Stimulated activated CD4-positive, alpha-beta T cell treated with anti-CD3 and anti-CD28 coated beads, TNF-alpha, amount 100 ng/mL, for 24 hours (primary cell): ENCODE measurements at places on chromosomes 11 and 22.
A peak's percentile ranks its signal among the peaks of the same experiment; 100 is the strongest.

GRCh38 chr11:1896923-1897322, 5.2 kb upstream of the PRR33 start:
- DNase-seq = no peak

- no peak for DNase-seq
Observed at GRCh38 chr11:117670443-117670842, 126.6 kb downstream of the DSCAML1 start.

- DNase-seq = no peak
Observed at GRCh38 chr22:31354515-31354914, 8.4 kb upstream of the PATZ1 start.

DNA sequence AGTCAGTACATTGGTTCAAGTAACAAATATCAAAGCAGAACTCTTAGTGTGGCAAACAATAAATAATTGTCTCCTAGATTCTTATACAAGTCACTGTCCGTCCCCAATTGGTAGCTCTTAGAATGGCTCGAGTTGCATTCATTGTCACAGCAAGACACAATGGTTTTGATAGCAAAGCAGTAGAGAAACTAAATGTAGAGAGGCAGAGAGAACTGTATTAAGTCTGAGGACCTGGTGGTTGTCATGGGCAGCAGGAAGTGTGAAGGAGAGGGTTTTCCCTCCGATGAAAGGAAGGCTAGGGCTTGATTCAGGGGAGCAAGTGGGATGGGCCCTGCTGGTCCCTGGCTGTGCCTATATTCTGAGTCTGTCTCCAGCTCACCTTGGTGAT, 36.6 kb downstream of the RCOR2 start:
- DNase-seq = no peak

- DNase-seq = no peak
Observed at GRCh38 chr11:107184986-107185385, 166.7 kb upstream of the GUCY1A2 start.

DNA sequence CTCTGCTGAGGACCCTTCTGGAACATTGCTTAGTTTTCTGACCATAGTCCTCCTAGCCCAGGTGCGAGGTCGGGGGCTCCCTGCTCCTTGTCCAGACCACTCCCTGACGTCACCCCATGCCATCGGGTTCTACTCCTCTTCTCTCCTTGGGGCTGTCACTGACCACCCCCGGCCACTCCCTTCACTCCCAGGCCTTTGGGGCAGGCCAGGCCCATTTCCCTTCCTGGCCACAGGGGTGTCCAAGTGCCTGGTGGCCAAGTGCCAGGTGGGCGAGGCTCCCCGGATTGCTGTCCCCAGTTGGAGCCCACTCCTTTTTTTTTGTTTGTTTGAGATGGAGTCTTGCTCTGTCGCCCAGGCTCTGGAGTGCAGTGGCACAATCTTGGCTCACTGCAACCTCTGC, 19.5 kb downstream of the MRGPRD start:
- DNase-seq = no peak

DNA sequence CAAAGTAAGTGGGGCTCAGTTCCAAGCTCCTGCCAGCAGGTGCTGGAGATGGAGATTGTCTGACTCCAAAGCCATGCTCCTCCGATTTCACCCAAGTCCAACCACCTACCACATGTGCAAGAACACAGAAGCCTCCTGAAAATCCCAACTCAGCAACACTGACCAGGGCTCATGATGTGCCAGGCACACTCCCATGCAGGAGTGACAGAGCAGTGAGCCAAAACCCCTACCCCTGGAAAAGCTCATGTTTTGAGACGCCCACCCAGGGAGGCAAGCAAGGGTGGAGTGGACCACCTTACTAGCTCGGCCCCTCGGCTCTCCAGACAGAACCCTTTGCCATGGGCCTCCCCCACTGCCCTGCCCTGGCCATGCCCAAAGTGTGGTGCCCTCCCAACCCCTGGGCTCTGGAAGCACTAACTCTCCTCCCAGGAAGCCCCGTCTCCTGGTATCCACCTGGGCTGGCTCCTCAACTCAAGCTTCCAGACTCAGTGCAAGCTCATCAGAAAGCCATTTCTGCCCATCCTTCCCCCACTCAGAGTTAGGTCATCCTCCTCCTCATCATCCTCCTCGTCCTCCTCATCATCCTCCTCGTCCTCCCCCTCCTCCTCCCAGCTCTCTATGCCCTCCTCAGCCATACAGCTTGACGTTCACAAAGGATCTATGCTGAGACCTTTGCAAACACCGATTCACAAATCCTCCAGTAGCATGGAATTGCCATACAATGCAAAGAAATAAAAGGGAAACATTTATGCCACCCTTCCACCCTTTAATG, 154.9 kb downstream of the MPPED1 start:
- DNase-seq = no peak

DNA sequence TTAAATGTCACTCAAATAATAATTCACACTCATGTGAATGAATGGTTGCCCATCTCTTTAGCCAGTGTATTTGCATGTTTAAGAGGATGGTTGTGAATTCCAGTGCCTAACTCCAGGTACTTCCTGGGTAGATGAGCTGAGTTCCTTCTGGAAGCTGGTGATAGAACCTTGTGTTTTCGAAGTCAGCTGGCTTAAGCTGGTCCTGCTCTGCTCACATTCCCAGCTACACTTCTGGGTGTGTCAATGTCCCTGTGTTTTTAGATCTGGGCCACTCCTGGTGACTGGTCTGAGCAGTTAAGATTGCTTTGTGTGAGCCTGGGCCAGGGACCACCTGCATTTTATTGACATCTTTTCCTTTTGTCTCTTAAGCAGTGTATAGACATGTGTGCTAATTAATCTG, 10.6 kb downstream of the TEAD1 start:
- DNase-seq = no peak

GRCh38 chr11:112734207-112734606, 227.0 kb upstream of the NCAM1 start:
- no peak for DNase-seq

- no peak for DNase-seq
Observed at GRCh38 chr22:38754751-38755154, 1.0 kb downstream of the SUN2 start.

DNA sequence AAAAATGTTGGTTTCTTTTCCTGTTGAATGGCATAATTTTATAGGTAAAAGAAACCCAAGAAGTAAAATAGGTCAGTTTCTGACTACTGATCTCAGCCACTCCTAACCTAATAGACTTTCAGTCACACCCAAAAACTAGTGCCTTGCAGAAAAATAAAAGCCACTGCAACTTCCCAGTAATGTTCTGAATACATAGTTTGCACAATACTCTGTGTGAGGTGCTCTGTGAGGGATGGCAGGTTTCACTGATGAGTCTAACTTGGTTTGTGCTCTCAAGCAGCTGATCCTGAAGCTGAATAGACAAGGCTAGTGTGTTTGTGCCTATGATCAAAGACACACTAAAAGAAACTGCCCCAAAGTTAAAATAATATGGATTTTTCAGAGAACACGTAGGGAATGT, 758.3 kb downstream of the NELL1 start:
- DNase-seq = no peak

DNA sequence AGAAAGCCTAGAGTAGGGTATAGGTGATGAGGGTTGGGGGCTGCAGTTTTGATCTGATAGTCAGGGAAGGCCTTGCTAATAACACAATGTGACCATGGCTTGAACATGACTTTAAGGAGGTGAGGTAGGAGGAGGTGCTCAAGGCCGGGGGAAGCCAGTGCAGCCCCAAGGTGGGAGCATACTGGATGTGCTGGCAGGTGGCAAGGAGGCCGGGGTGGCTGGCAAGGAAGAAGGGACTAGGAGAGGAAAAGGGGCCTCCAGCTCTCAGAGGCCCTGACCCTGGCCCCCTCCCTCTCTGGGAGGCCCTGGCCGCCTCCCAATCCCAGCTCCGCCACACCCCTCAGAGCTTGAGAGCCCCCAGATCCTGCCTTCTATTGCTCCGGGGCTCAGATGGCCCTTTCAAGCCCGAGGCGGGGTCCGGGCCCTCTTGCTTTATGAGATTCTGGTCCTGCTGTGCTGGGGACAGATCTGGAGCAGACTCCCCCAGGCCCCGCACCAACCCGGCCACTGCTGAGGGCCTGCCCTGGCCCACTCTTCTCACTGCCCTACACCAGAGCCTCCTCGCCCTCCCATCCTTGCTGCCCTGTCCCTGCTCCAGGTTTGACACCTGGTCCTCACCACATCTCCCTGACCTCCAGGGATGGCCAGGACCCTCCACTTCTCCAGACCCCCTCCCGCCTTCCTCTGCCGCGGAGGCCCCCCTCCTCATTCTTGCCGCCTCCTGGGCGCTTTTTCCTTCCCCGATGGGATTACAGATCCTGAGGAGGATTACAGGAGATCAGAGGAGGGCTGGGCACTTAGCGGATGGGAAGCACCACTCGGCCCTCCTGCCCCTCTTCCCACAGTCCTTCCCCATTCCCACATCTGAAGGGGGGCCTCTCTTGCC, 1.8 kb downstream of the PITPNM1 start:
- DNase-seq = no peak

GRCh38 chr11:29024386-29024785, 916.2 kb downstream of the METTL15 start:
- DNase-seq = no peak

DNA sequence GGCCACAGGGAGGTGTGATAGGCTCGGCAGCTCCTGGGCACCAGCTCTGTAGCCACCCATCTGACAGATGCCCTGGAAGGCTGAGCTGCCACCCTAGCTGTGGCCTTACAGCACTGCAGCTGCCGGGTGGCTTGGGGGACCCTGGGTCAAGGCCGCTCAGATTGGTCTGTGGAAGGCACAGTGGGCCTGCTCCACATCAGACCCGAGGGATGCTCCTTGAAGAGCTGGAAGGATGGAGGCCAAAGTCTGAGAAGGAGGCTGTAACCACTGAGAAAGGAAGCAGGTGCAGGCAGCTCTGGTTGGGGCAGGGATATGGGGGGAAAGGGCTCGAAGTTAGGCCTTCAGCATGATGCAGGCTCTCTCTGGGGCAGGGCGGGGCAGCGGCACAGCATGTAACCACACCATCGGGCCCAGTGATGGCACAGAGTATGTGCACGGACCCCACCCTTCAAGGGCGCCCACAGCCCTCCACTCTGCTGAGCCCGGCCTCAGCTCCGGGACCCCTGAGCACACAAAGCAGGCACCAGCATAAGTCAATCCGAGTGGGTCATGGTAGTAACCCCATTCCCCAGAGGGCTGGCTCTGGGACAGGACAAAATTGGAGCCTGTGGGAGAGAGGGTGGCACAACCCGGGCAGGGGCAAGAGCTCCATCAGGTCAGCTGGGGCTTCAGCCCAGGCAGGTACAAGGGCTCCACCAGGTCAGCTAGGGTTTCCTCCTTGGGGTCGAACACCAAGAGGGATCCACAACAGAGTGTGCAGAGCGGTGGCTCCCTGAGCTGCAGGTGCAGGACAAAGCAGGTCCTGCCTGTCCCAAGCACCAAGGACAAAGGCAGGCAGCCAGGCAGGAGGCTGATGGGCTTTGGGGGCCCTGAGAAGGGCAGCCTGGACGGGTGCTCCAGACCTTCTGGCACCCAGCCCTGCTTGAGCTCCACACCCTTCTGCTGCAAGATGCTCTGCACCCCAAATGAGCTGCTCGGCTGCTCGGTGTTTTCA, 1511.1 kb downstream of the BRD1 start:
- no peak for DNase-seq

DNA sequence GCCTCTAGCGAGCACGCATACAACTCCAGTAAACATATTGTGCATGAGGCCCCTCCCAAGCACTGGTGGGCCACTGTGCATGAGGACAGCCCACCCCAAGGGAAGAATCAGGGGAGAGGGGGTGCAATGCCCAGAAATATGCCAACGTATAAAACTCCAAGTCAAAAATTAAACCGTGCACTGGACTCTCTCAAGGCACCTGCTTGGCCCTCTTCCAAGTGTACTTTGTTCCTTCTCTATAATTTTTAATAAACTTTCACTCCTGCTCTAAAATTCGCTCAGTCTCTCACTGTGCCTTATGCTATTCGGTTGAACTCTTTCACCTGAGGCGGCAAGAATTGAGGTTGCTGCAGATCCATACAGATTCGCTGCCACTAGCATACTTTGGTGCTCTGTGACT, 465.3 kb upstream of the TENM4 start:
- DNase-seq = no peak

DNA sequence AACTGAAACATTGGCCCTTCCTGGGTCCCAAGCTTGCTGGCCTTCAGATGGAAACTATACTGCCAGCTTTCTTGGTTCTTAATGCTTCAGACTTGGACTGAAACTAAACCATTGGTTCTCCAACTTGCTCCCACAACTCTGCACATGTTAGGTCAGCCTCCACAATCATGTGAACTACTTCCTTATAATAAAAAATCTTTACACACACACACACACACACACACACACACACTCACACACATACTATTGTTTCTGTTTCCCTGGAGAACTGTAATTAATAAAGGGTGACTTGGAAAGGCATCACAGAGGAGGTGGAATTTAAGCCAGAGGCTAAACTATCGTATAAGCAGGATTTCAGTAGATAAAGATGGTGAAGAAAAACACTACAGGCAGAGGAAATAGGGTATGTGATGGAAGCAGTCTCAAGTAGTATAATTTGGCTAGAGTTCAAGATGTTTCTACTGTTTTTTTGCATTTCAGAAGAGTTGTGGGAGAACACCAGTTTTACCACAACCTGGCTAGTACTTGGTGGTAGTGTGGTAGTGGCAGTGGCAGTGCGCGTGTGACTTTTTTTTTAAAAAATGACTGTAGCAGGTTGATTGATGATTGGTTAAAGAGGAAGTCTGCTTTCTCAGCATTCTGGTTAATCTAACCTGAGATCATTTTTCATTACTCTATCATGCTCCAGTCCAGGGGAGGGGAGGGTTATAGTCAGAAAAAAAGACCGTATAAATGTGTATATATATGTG, 70.1 kb downstream of the PDE3B start:
- DNase-seq = no peak

DNA sequence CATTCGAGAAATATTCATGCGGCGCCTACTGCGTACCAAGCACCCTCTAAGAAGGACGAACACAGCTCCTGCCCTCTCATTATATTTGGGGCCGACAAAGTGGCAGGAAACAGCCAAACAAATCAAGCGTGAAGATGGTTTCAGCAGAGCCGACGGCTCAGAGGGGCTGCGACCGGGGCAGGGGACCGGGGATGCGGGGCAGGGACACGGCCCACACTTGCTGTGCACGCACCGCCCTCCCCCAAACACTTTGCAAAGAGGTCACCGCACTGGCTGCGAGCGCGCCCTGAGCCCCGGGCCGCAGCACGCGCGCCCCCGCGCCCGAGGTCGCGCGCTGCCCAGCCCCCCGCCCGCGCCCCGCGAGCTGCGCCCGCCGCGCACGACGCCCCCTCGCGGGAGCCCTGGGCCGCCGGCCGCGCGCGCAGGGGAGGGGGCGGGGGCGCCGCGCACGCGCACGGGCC, 255 bp upstream of the SYNGR1 start:
- peak; percentile 9 for DNase-seq

DNA sequence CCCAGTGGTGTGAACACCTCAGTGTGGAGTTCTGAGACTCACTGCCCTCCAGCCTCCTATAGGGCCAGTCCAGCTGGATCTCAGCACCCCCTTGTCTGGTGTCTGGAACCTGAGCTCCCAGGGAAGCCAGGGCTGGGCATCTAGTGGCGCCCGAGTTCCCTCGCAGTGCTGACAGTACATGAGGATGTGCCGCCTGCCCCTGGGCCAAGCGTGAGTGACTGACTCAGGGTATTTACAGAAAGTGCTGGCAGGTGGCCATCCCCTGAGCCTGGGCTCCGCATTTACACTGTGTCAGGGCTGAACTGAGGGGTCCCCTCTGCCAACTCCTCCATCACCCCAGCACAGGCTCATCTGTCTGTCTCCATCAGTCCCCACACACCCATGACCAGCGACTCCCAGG, 185.3 kb downstream of the BRD1 start:
- no peak for DNase-seq
